ENCODE measurements at places on chromosomes 12 and 14. TPM values are rescaled to one million over a fixed set of nuclear protein-coding genes. Genes with fewer than 3 reads are reported as not detected.

Gene POLE
- 68.9 TPM for total RNA-seq

Gene GRIP1
- 6.4 TPM for total RNA-seq

DNA sequence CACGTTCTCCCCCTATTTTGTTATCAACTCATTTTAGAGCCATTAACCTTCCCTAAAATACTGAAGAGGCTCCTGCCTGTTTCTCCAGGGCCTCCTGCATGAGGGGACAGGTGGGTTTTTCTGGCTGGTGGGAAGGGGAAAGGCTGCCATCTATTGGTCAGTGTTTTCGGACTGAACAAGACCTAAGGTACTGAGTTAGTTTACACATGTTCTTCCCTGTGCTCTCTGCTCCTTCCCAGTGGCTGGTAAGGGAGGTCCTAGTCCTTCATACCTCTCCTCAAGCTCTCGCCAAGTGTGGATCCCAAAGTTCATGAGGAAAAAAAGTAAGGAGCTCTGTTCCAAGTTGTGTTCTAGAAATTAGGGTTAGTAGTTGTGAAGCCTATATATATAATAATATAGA is 357.5 kb downstream of the FSCB start:
- DNase-seq = no peak

GRCh38 chr12:80498059-80498728 is 54.2 kb downstream of the PTPRQ start:
- DNase-seq = no peak

- no peak for DNase-seq
These were observed 11.4 kb downstream of the DLGAP5 start for GRCh38 chr14:55180006-55180405.

All from skin of body (tissue), 3 donors.